Thoracic aorta (tissue), 2 donors: ENCODE measurements at places on chromosomes 5 and 9. TPM values are rescaled to one million over a fixed set of nuclear protein-coding genes. Genes with fewer than 3 reads are reported as not detected.

The FCN2 gene
- total RNA-seq: not detected

GRCh38 chr5:136061630-136062365 is 33.0 kb downstream of the TGFBI start:
- peaks cover 37% of the 10 kb centered on the region for H3K4me1 ChIP-seq
- H3K36me3 ChIP-seq: no peaks in the 10 kb centered on the region
- no peak overlapping the region for H3K4me3 ChIP-seq
- H3K27ac ChIP-seq: no peak overlapping the region
- no peak for DNase-seq

The HACD4 gene
- 8.4 TPM for total RNA-seq

DNA sequence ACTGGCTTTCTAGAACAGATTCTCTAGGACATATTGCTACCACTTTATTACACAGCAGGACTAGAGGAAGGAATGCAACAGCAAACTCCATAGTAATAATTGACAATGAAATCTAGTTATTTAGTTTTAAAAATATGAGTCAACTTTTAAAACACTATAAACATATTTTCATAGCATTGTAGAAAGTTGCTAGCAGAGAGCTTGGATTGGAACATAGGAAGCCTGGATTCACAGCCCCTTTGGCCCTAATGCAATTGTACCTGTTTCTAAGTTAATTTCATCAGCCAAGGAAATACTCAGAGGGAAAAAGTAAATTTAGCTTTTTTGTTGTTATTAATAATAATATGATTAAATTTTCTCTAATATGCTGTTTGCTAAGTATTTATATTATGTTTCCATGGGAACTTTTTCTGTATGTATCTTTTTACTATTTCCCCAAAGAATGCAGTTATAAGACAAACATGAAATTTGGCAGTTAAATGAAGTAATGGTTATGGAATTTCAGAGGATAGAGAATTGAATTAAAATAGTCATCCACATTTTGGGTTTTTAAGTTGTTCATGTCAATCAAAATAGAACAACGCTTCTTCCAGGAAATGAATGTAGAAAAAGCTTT is 45.6 kb downstream of the VCAN start:
- H3K27me3 ChIP-seq: no peaks in the 10 kb centered on the region
- H3K4me3 ChIP-seq: no peak overlapping the region
- no peak for DNase-seq
- peak overlapping the region; percentile 4 for H3K27ac ChIP-seq
- H3K36me3 ChIP-seq: peaks cover 17% of the 10 kb centered on the region

The TMOD1 gene
- 77.6 TPM for total RNA-seq

GRCh38 chr5:144156767-144157171 is 13.7 kb downstream of the YIPF5 start:
- no peak overlapping the region for H3K27ac ChIP-seq
- no peaks in the 10 kb centered on the region for H3K27me3 ChIP-seq
- no peak overlapping the region for H3K4me3 ChIP-seq
- H3K36me3 ChIP-seq: peaks cover 9% of the 10 kb centered on the region

DNA sequence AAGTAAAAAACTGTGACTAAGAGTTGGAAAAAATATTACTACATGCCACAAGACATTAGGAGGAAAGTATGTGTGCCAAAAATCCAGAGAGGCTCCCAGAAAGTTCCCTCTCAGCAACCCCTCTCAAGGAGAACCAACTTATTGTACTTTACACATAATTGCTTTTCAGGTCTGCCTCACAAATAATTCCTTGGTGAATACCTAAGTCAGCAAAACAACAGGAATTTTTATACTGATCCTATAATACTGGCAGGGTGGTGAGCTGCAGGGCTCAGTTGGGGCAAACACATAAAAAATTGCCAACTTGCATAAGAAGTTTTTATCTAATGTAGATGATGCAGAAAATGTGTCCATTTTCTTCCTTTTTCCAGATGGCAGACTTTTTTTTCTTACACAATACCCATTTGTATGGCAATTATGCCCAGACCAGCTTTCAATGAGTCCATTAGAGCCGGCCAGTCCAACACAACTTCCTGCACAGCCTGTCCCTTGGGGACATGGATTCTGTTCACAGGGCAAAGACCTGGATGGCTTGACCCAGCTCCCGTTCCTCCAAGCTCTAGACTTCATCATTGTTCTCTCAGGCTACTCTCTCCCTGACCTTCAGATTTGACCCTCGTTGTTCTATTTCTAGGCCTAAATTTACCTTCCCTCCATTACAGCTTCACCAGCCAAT is 31.3 kb downstream of the MARCHF3 start:
- no peak overlapping the region for H3K27ac ChIP-seq
- no peak overlapping the region for H3K4me3 ChIP-seq
- no peaks in the 10 kb centered on the region for H3K4me1 ChIP-seq
- no peaks in the 10 kb centered on the region for H3K36me3 ChIP-seq
- H3K27me3 ChIP-seq: no peaks in the 10 kb centered on the region

The IFT74 gene
- 41.4 TPM for total RNA-seq

- peaks cover 9% of the 10 kb centered on the region for H3K4me1 ChIP-seq
- no peaks in the 10 kb centered on the region for H3K36me3 ChIP-seq
Observed at GRCh38 chr5:96481009-96481786, 48.1 kb upstream of the PCSK1 start.
